ENCODE measurements at places on chromosomes 6 and 20.
A peak's percentile ranks its signal among the peaks of the same experiment; 100 is the strongest.

DNA sequence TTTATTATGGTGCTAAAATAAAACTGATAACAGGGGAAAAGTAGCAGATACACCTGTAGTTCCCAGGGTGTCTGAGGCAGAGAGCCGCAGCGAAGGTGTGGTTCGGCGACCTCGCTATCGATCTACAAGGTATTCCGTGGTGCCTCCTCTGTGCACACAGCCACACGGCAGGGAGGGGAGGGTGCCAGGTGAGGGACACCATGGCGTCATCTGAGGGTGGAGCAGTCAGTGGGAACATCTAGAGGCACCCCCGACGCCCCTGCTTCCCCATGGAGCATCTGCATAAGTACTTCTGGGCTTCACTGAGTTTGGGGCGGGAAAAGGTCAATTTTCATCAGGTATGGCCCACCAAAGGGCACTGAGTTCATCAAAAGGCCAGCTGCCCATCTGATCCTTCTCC lies 243.3 kb downstream of the TAF4 start:
- DNase-seq, result no peak

DNA sequence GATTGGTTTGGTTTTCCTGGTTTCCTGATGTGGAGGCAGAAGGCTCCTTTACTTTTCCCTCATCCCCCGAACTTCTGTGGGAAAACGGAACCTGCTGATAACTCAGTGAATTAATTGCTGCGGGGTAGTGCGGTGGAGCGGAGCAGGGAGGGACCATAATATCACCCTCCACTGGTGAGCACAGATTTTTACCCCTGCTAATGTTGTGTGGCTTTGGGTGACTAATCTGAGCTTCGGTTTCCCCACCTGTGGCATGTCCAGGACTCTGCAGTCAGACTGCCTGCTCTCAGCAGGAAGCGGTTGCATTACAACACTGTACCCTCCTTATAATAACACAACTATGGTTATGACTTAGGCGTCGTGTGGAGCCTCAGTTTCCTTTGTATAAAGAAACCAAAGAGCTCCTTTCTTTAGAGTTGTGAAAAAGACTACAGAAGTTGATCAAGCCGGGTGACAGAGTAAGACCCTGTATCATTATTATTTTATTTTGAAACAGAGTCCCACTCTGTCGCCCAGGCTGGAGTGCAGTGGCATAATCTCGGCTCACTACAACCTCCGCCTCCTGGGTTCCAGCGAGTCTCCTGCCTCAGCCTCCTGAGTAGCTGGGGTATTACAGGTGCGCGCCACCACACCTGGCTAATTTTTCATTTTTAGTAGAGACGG lies 2.2 kb upstream of the ID1 start:
- DNase-seq, result no peak

GRCh38 chr6:52539607-52540006 lies 37.3 kb downstream of the TRAM2 start:
- no peak for DNase-seq

- no peak for DNase-seq
Measured at GRCh38 chr20:33113387-33113908, 34.0 kb downstream of the BPIFB4 start.

DNA sequence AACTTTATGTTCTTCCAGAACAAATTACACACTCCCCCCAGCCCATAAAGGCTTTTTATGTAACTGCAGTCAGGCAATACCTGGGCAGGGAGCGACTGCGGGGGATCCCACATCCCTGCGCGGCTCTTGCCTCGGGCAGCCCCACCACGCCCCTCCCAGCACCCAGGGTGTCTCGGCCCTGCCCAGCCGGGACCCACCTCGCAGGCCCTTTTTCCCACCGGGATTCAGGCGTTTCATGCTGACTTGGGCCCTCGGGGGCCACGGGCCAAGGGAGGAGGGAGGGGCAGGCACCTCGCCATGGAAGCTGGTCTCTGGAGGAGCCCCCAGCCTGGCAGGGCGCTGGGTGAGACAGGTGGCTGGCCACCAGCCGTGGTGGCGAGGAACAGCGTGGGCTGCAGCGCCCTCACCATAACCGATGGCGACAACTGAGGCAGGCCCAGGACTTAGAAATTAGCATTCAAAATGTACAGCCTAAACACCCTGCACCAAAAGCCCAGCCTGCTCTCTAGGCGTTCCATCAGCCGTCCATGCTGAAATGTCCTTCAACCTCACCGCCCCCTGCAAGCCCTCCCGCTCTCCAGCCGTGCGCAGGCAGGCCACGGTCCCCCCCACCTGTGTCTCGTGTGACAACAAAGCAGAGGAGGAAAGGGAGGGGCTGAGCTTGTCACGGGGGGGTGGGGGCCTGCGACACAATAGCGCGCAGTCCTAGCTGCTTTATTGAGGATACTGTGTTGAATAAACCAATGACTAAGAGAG lies 15.1 kb upstream of the FOXC1 start:
- DNase-seq, result no peak

GRCh38 chr20:34022151-34022838 lies 28.6 kb downstream of the RALY start:
- peak; percentile 47 for DNase-seq

DNA sequence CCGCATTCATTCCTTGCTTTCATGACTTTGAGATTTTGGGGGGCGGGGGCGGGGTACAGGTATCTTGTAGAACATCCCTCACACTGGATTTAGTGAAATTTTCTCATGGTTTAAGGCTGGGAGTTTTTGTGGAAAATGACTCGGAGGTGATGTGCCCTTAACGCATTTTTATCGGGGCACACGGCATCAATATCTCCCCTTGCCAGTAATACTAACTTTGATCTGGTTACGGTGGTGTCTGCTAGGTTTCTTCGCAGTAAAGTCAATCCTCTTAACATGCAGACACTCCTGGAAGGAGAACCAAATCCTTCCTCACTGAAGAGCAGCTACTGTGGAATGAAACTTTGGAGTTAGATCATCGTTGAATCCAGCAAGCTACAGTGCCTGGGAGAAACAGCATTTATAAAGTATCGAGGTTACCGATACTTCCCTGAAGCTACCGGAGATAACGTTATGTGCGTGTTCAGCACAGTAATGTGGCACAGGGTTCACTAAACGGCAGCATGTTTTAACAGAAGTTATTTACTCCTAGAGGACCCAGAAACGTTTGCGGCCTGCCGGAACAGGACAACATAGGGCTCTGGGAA lies 1.2 kb upstream of the DYNLRB1 start:
- DNase-seq, result no peak

DNA sequence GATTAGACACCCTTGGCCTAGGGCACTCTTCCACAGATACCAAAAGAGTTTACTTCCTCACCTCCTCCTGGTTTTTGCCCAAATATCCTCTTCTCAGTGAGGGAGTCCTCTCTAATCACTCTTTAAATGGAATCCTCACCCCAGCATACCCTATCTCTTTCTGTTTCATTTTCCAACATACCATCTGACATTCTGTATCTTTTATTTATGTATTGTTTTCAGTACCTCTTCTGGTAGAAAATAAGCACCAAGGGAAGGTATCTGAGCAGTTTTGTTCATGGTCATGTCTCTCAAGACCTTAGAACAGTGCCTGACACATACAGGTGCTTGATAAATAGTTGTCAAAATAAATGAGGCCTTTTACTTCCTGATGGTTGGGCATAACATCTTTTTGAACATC lies 55.1 kb downstream of the KIAA0408 start:
- DNase-seq, result no peak

- peak; percentile 88 for DNase-seq
Measured at GRCh38 chr20:9392892-9393857, 121.2 kb upstream of the LAMP5 start.

- DNase-seq, result no peak
Measured at GRCh38 chr6:169185692-169186485, 67.8 kb downstream of the THBS2 start.

DNA sequence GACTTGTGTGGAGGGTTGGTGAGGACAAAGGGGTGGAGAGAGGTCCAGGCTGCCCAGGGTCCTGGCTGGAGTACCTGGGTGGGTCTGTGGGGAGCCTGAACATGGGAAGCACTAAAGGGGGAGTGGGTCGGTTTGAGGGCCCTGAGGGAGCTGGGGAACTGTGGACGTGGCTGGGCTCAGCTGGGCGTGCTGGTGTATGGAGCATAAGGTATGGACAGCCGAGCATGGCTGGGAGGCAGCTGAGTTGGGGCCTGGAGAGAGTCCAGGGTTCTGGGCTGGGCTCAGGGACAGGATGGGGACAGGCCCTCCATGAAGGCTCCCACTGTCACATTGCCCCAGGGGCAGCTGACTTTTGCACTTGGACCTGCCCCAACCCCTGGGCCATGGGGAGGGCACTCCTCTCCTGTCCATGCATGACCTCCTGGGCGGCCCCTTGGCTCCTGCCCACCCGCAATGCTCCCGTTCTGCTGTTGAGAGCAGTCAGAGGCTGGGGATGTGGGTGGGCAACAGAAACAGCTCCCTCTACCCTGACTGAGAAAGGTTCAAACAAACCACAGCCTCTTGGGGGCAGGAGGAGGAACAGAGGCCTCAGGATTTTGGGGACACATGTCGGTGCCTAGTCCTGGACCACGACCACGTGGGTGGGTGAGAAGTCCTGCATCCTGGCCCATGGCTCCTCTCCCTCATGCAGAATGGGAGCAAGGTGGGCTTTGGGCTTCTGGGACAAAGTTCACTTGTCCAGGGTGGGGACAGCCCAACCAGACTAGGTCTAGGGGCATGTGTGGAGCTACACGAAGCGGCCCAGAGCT lies 4.5 kb downstream of the C20orf204 start:
- no peak for DNase-seq

DNA sequence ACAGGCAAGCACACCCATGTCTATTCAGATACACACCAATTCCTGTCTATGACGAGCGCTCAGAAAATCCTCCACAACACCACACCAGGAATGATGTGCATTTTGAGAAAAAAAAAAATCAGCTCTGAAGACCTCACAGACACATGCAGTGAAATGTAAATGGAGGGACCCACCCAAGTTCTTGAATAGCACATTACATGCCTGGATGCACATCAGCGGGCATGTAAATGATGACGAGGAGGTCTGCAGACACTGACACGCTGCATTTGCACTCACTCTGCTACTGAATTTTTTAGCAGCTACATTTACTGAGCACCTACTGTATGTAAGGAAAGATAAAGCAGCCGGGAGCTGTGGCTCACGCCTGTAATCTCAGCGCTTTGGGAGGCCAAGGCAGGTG lies 14.7 kb downstream of the NRSN2 start:
- DNase-seq, result no peak

DNA sequence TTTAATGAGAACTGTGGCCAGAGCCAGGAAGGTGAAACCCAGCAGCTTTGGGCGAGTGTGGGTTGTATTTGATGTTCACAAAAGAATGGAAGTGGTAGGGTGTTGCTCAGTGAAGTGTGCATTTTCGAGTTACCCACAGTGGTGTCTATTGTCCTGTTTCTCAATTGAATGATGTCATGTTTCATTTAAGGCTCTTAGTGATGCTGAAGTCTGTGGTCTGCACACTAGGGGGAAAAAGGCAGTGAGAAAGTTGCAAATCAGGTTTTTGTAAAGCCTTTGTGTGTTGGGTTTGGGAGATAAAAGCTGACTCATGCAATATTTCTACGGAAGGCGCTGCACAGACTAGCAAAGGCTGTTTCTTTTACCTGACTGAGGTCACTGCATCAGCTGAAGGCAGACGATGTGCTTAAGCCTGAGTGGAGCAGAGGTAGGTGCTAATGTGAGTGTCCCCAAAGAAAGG lies 121.1 kb downstream of the PLEKHG1 start:
- DNase-seq, result no peak

GRCh38 chr20:32140603-32141002 lies 31.1 kb downstream of the TM9SF4 start:
- no peak for DNase-seq

GRCh38 chr20:56809668-56810067 lies 180.6 kb downstream of the TFAP2C start:
- DNase-seq, result no peak

- no peak for DNase-seq
Measured at GRCh38 chr6:83490217-83490807, 22.0 kb upstream of the PRSS35 start.

DNA sequence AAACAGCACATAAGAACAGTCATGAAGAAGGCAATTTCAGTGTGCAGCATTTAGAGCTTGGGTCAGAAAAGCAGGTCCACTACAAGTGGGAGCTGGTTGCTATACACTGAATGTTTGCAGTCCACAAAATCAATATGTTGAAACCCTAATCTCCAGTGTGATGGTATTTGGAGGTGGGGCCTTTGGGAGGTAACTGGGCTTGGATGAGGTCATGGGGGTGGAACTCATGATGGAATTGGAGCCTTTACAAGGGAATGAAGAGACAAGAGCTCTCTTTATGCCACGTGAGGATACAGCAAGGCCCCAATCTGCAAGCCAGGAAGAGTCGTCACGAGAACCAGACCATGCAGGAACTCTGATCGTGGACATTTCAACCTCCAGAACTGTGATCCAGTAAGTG lies 216.7 kb upstream of the SLC35B3 start:
- no peak for DNase-seq

- DNase-seq, result no peak
Measured at GRCh38 chr20:50256577-50256976, 65.9 kb downstream of the CEBPB start.

DNA sequence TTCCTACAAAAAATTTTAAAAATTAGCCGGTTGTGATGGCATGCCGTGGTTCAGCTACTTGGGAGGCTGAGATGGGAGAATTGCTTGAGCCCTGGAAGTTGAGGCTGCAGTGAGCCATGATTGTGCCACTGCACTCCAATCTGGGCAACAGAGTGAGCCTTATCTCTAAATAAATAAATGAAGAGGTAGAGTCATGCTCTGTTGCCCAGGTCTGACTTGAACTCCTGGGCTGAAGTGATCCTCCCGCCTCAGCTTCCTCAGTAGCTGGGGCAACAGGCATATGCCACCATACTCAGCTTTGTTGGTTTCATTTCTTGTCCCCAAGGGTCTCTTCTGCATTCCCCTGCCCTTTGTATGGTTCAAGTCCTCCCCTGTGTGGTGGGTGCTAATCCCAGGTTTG lies 17.0 kb downstream of the HSPA1B start:
- no peak for DNase-seq

- no peak for DNase-seq
Measured at GRCh38 chr6:122747573-122747972, 31.9 kb upstream of the FABP7 start.

DNA sequence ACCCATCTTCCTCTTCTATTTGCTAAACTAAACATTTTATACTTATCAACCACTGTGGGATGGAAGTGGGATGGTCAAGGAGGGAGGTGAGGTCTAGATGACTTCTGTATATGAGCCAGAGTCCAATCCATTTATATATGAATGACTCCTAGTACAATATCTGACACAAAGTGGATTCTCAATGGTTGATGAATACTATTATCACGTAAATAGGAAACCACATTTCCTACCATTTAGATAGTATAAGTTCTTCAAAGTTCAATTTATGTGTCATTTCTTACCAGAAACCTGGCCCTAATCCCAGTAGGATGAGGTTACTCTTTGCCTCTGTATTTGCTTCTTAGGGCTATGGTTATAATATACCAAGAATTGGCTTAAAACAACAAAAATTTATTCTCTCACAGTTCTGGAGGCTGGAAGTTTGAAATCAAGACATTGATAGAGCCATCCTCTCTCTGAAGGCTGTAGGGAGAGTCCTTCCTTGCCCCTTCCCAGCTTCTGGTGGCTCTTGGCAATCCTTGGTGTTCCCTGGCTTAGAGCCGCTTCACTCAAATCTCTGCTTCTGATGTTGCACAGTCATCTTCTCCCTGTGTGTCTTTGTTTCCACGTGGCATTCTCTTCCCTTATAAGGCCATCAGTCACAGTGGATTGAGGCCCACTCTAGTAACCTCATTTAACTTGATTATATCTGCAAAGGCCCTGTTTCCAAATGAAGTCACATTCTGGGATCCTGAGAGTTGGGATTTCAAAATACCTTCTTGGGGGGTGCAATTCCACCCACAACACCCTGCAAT lies 41.0 kb upstream of the RAB23 start:
- no peak for DNase-seq

Data from cerebellar cortex (tissue), 1 donor.